Gastroesophageal sphincter (tissue), 4 donors: ENCODE measurements at places on chromosomes 5 and 9. TPM values are rescaled to one million over a fixed set of nuclear protein-coding genes. Genes with fewer than 3 reads are reported as not detected.

DNA sequence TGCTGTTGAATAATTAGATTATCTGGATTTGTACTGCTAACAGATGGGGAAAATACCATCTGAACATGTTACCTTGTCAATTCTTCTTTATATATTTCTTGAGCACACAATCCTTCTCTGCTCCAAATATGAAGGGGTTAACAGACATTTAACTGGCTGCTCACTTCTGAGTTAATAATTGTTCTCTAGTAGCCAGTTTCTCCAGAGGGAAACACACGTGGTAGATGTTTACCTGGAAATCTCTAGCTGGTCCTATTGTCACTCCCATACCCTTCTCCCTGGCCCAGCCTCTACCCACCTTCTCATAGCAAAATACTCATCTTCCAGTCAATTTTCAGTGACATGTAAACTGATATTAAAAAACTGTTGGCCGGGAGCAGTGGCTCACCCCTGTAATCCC, 101.5 kb upstream of the ZNF462 start:
- ATAC-seq, result no peak

DNA sequence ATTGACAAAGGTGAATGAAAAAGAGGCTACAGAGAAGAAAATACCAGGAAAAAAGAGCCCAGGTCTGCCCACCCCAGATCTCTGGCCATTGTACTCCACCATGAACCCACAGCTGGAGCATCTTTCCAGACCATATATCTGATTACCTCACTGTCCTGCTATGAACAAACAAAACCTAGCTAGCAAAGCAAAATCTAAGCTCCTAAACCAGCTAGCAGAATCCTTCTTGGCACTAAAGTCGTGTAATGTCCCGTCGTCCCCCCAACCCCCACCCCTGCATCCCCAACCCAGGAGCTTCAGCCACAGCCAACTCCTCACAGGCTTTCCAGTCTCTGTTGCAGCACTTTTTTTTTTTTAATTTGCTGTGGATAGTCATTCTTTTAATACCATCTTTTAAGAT, 2.5 kb downstream of the C1QTNF3 start:
- ATAC-seq, result no peak

DNA sequence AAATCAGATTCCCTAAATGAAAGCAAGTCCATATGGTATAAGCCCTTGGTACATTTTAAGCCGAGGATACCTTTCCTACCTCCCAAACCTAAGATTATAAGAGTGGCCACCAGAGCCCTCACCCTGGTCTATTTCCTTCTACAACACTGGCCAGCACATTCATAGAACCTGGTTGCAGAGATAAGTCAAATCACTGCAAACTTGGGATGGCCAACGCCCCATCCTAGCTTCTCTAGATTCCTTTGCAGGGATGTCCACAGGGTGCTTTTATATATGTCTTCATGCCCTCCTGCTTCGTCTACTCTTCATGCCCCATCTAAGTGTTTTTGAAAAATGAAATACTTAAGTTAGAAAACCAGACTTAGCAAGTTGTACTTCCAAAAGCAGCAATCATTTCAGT, 41.8 kb downstream of the SH3RF2 start:
- ATAC-seq, result no peak

Gene OLFM1
- 27.2 TPM for total RNA-seq

Gene CYSRT1
- total RNA-seq, result 1.1 TPM

DNA sequence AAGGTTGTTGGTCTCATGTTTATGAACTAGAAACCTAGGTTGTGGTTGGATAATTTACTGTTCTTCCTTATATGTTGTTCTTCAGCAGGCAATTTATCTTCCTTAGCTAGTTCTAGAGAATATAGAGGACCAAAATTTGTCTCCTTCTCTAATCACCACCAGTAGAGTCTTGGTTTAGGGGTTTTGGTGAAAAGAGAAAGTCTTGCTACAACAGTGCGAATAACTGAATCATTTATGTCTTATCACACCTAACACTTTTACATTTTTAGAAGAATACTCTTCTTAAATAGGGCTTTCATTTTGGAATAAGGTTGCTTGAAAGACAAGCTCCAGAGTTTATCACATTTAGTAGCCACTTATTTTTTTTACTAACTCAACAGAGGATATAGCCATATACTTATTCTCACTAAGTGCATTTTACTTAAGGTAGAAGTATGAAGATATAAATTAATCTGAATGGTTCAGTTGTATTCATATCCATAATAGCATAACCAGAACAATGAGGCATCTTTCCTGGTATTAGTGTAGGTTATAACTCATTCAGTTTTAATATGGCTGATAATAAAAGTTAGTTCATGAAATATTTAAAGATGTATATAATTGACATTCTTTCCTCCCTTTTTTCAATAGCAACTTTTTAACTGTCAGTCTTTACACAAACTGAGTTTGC, 67.9 kb downstream of the ERBIN start:
- no peak for ATAC-seq

DNA sequence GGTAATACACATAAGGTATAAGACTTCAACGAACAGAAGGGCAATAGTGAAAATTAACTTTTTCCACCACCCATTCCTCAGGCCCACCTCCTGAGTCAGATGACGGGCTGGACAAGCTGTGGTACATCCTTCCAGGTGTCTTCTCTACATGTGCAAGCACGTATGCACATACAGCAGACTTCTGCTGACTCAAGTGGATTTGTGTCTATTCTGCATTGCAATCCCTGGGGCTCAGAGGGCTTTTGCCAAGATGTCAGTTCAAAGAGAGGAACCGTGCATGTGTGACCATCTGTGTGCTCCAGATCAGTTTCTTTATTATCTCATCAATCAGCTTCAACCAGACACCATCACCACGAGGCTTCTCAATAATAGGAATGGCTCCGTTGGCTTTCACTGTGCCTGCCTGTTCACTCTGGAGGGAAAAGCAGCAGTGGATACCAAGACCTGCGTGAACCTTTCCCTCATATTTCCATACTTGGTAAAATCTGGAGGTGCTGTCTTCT, 288.4 kb downstream of the MTRR start:
- no peak for ATAC-seq

- ATAC-seq, result no peak
Measured at GRCh38 chr9:95769473-95769872, 106.0 kb upstream of the ERCC6L2 start.

- peak; percentile 48 for ATAC-seq
Measured at GRCh38 chr9:89477811-89478630, 19.9 kb downstream of the SEMA4D start.

DNA sequence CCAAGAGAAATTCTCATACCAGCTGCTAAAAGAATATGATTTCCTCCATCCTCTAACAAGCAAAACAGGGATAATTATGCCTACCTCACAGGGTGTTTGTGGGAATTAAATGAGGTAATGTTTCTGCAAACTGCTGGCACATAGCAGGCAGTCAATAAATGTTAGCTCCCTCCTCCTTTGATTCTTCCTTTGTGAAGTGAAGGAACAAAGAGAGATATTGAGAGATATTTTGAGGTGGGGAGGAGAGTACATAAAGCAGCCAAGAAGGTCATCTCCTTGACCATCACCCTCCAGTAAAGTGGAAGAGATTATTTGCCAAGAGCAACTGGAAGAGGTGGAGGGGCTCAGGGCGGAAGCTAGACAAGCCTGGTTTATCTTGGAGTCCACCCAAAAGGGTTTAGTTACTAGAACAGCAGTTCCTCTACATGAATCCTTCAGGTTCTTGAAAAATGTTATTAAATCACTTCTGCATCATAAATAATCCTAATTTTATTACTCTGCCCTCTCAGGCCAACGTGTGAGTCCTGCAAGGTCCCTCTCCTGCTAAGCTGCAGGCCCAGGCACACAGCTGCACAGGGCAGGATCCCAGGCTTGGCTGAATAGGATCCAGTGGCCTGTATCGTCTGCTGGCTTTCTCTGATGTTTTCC, 35.0 kb upstream of the TLE1 start:
- ATAC-seq, result no peak

- ATAC-seq, result no peak
Measured at GRCh38 chr5:23484096-23484495, 23.3 kb upstream of the PRDM9 start.

- ATAC-seq, result peak; percentile 15
Measured at GRCh38 chr9:34047864-34048726, 592 bp downstream of the UBAP2 start.

DNA sequence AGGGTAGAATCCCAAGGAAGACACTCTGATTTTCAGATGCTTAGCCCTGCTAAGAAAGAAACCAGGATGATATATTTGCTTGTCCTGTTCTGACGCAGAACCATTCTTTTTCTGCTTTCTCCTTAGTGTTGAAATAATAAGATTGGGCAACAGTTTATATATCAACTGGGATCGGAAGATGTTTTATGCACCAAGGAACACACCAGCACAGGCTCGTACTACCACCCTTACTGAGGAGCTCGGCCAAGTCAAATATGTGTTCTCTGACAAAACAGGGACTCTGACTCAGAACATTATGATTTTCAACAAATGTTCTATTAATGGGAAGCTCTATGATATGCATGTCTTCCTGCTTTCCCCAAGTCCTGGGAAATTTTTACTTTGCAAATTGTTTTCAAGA, 19.0 kb upstream of the RUSC2 start:
- peak; percentile 70 for ATAC-seq

Gene CCDC171
- total RNA-seq, result 0.94 TPM

DNA sequence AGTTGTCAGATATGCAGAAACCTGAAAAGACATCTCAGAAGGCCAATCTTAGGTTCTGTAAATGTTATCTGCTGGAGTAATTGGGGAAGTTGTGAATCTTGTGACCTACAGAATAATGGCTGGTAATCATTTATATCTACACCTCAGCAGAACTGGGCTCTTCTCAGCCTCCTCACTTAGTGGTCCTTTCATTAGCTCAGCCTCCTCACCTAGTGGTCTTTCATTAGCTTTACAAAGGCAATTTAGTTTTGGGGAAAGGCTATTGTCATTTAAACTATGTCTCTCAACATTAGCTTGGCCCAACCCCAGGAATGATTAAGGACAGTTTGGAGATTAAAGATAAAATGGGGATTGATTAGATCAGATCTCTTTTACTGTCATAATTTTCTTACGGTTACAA, 284.2 kb upstream of the SGCD start:
- ATAC-seq, result no peak

Gene LECT2
- total RNA-seq, result not detected

DNA sequence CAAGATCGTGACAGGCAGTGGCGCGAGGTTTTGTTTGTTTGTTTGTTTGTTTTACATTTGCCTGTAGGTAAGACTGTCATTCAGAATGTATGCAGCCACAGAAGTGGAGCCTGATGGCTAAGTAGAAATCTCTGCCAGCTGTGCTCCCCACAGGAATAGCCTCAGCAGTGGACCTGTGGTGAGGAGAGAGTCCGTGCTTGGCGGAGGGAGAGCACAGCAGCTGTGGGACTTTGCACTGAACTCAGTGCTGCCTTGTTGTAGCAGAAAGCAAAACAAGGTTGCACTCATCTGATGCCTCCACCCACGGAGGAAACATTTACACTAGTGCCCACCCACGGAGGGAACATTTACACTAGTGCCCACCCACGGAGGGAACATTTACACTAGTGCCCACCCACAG, 4.4 kb upstream of the ZNF782 start:
- no peak for ATAC-seq

DNA sequence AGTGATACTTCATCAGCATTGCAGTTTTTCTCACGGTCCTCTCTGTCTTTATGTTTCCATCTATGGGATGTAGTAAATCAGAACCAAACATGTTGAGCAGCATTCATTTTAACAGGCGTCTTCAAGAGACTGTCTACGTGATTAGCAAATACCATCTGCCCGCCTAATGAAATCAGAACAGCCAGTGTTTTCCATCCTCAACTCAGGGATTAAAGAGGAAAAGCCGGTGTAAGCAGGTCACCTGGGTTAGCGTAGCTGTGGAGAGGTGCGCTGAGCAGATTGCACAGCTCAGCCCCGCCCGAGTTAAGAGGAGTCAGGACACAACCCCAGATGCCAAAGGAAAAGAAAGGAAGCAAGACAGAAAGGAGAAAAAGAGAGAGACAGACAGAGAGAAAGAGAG, 54.3 kb upstream of the ANKRD33B start:
- no peak for ATAC-seq

- no peak for ATAC-seq
Measured at GRCh38 chr5:123421773-123422172, 1.4 kb downstream of the CEP120 start.

DNA sequence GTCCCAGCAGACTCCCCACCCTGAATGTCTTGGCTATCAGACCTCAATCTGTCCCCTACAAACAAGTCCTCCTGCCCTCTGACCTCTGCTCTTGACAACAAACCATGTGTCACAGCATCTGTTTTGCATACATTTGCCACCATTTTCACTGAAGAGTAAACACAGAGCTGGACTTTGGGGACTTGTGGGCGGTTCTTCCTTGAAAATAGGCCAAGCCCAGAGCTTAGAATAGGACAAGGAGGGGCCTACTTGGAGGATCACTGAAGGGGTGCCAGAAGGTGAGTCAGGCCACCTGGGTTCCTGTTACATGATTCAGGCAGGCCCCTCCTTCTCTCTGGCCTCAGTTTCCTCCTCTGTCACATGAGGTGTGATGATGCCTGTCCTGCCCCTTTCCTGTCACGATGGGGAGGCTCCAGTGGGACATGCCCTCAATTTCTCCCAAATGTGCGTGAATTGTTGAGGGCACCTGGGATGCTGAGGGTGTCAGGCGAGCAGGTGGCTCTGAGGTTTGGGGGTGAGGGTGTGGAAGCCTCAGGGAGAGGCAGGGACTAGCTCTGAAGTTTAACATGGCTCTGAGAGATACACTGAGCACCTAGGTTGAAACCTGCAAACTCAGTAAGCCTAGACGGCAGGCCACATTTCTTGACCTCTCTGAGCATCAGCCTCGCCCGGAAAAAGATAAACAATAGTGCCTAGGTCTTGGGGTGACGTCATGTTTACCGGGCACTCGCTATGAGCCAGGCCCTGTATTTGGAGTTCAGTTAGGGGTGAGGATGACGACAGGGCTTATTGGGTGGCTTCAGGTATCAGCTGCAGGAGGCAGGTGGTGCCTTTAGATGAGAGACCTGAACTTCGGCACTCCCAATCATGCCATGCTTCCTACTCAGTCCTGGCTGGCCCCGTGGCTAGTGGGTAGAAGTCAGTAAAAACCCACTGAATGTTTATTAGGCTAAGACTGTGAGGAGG, 107.6 kb upstream of the PITX1 start:
- ATAC-seq, result no peak
